ENCODE measurements at places on chromosomes 1 and 21.

DNA sequence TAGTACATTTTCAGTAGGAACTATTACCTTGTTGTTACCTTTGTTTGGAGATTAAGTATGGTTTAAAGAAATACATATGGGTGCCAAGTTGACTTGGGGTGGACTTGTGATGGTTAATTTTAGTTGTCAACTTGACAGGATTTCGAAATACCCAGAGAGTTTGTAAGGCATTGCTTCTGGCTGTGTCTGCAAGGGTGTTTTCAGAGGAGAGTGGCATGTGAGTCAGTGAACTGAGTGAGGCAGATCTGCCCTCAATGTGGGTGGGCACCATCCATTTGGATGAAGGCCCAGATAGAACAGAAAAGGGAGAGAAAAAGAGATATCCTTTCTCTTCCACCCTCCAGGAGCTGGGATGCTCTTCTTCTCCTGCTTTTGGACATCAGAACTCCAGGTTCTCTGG, 315.5 kb downstream of the GPATCH2 start:
- no peak for DNase-seq

DNA sequence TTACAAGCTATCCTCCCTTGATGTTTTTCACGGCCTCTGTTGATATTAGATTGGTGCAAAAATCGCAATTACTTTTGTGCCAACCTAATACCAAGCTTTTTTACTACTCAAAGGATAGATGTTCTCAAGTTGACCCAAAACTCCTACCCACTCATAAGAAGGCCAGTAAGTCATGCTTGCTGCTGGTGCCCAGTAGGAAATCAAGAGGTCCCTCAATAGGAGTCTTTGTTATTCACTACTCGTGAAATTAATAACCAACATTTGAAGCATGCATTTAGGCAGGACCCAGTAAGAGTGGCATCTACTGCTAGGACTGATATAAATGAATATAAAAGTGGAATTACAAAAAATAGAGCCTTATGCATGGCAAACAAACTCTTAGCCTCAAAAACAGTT, 52.6 kb downstream of the APP start:
- no peak for DNase-seq

DNA sequence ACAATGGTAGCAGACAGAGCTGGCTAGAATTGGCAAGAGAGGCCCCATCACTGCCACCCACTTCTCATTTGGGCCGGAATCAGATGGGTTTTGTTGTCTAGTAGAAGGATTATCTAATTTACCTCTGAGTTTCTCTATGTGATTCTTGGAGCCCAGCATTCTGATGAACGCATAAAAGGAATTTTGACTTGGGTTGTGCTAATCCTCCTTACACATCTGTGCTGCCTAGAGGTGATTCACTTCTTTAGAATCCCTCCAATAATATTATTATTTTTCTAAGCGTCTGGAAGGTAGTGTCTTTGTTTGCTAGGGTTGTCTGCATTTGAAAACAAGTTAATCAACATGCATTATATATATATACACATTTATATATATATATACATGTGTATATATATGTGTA, 118.1 kb downstream of the RUNX1 start:
- no peak for DNase-seq

- no peak for DNase-seq
These were observed 97.4 kb upstream of the GFI1 start for GRCh38 chr1:92583821-92584760.

GRCh38 chr1:237000191-237000590, 4.0 kb downstream of the MT1HL1 start:
- DNase-seq, result no peak

DNA sequence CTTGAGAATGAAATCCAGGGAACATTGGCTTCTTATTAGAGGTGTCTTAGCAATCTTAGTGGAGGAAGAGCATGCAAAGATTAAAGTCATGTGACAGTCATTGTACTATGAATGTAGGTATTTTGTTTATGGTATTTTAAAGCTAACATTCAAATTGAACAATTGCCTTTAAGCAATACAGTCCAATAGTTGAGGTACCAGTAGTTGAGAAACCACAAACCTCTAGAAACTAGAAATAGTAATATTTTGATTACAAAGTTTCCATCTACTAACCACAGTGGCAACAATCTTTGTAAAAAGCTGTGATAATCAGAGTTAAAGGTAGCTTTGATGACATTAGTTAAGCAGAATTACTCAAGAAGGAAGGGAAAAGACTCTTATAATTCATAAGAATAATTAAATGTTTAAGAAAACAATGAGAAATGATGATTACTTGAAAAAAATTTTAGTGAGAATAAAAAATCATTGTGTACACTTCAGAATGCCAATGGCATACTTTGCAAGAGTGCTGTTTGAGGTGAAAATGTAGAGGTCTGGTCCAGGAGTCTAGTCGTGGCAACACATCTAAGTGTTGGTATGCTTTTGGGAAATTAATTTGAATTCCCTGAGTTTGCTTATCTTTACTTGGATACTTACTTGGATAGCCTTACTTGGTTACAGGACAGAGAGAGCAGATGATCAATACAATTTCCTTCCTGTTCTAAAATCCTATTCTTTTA, 104.9 kb upstream of the PTGFR start:
- no peak for DNase-seq

DNA sequence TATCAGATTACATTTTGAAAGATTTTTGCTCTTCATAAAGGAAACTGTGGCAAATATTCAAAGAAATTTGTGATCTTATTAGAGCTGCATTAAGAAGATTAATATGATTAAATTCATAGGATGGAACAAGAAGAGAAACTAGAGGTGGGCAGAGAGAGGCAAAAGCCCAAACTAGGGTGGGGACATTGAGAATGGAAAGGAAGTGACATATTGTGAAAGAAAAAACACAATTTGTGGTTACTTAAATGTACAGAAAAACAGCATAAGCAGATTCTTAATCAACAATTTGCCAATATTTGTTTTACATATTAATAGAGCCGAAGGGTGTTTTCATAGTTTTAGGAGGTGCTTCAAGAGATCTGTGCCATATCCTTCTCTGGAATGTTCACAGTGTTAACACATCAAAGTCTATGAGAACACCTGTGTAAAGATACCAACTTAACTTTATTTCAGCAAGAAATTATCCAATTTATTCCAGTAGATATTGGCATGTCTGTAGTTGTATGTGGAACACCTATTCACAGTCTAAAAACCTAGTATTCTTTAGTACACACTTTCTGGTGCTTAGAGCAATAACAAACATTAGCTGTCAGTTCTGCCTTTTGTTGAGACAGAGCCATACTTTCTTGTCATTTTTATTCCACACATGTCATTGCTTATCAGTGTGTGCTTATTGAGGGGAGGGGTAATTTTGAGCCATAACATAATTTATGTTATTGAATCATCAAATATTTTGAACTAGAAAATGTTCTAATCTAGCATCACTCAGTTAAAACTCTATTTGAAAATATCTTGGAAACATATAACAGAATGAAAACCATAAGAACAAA, 401.5 kb downstream of the PTPRC start:
- DNase-seq, result no peak

- DNase-seq, result no peak
These were observed 11.0 kb downstream of the PLEKHA6 start for GRCh38 chr1:204348722-204349121.

- DNase-seq, result no peak
These were observed 6.0 kb downstream of the CYB561D1 start for GRCh38 chr1:109499661-109500536.

DNA sequence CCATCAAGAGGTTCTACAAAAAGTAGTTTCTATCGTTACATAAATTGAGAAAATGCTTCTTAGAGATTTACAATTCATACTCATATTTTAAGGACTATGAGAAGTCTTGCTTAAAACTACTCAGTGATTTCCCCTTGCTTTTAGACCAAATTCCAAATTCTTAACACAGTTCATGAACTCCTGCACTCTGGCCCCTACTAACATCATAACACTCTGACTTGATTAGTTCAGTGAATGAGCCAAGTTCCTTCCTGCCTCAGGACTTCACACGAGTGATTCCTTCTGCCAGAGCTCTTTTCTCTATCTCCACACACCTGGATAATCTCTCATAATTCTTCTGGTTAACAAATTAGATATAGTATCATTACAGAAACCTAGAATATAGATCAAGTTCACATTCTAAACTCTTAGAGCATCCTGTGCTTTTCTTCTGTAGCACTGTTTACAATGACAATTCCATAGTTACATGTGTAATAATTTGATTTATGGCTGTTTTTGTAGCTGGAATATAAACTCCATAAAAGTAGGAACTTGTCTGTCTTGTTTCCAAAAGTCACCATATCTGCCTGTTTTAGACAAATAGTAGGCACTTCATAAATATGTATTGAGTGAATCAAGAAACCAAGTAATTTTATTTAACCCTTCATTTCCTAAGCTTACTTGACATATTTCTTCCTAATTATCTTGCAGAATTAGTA, 59.9 kb downstream of the NUF2 start:
- DNase-seq, result no peak

DNA sequence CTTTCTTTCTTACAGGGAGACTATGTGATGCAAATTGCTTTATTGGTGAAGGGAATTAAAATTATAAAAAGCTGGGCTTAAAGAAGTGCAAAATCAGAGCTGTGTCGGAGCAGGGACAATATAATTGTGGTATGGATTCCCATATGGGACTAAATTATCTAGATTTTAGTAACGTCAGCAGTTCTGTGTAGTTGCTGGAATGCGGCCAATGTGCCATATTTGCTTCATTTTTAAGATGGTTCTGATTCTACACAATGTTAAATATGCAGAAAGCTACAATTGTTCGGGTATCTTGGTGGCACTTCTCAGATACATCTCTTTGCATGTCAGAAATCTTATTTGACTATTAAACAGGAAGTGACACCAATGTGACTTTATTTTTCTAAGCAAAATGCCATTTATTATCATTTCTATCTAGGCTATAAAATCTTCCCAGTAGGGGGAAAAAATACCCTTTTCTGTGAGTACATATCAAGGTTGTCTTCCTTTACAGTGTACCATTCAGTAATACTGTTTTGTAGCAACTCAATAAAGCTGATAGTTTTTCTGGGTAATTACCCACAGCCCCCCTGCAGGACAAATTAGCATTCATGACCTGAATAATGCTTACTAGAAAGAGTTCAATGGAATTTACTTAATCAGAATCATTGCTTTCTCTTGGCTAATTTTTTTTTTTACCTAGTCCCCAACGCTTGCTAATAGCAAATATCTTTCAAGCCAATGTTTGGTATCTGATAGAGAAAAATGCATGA, 288.3 kb upstream of the ADGRL2 start:
- DNase-seq, result no peak

DNA sequence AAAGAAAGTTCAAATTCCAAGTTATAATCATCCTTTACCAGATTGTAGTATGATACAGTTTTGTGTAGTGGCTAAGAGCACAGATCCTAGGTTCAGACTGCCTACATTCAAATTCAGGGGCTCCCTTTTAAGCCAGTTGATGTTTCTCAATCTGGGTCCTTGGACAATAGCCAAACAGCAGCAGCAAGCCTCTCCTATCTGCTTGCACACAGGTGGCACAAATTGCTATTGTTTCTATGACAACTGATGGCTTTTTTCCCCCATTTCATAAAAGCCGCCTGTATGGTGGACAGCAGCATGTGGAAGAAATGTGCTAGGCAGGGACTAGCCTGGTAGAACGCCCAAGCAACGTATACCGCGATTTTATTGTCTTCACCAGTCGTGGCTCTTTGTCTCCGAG, 76.5 kb downstream of the S1PR1 start:
- DNase-seq, result no peak

GRCh38 chr1:55448261-55448660, 233.1 kb upstream of the USP24 start:
- DNase-seq, result no peak

- no peak for DNase-seq
These were observed 1355.8 kb upstream of the PRMT6 start for GRCh38 chr1:105700723-105701122.

All from activated CD8-positive, alpha-beta memory T cell treated with anti-CD3 and anti-CD28 coated beads for 4 hours (primary cell).